Placental epithelial cell (primary cell): ENCODE measurements at places on chromosomes 4 and X. TPM values are rescaled to one million over a fixed set of nuclear protein-coding genes. Genes with fewer than 3 reads are reported as not detected.

The HPRT1 gene
- 3.9 and 4.8 TPM in 2 replicates for total RNA-seq

The FAM241A gene
- 0.39 and 0.98 TPM in 2 replicates for total RNA-seq

The BST1 gene
- total RNA-seq, result 12.8 and 25.1 TPM in 2 replicates

The CPEB2 gene
- total RNA-seq, result 12.6 and 18.1 TPM in 2 replicates

The RAB41 gene
- not detected in 2 replicates for total RNA-seq

The PF4V1 gene
- total RNA-seq, result not detected in 2 replicates

The BCOR gene
- total RNA-seq, result 34.5 and 49.3 TPM in 2 replicates
